ENCODE measurements at places on chromosomes 5 and 9. TPM values are rescaled to one million over a fixed set of nuclear protein-coding genes. Genes with fewer than 3 reads are reported as not detected.

- no peaks in the 10 kb centered on the region for H3K36me3 ChIP-seq
- no peak for DNase-seq
- no peak overlapping the region for H3K4me3 ChIP-seq
- no peaks in the 10 kb centered on the region for H3K27me3 ChIP-seq
- H3K4me1 ChIP-seq, result peaks cover 9% of the 10 kb centered on the region
- H3K27ac ChIP-seq, result no peak overlapping the region
Observed at GRCh38 chr5:151581347-151581746, 9.8 kb downstream of the FAT2 start.

The PPP2R2B gene
- total RNA-seq, result not detected

GRCh38 chr5:99879791-99880511 lies 655.2 kb upstream of the FAM174A start:
- no peak for DNase-seq
- no peak overlapping the region for H3K4me3 ChIP-seq
- H3K36me3 ChIP-seq, result no peaks in the 10 kb centered on the region
- H3K27me3 ChIP-seq, result no peaks in the 10 kb centered on the region
- no peak overlapping the region for H3K27ac ChIP-seq

GRCh38 chr9:130985029-130985428 lies 23.9 kb upstream of the LAMC3 start:
- no peak overlapping the region for H3K27ac ChIP-seq
- H3K4me1 ChIP-seq, result no peaks in the 10 kb centered on the region
- H3K4me3 ChIP-seq, result no peak overlapping the region
- no peak for DNase-seq
- no peaks in the 10 kb centered on the region for H3K36me3 ChIP-seq

DNA sequence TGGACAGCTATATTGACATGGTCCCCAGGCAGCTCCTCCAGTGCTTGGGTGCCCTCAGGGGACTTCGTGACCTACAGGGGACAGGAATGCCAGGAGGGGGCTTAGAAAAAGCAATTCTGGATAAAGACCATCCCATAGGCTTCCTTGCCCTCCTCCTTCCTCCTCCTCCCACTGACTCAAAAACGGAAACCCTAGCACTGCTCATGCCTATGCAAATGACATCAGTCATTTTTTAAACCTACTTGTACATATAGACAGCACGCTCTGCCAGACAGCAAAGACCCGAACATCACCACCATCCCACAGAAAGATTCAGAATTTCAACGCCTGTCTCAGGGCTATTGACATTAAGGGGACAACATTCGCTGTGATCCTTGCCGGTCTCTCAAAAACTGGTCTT lies 11.0 kb downstream of the IGFBPL1 start:
- H3K4me3 ChIP-seq, result no peak overlapping the region

The GABRA6 gene
- total RNA-seq, result not detected

The NKD2 gene
- total RNA-seq, result not detected

DNA sequence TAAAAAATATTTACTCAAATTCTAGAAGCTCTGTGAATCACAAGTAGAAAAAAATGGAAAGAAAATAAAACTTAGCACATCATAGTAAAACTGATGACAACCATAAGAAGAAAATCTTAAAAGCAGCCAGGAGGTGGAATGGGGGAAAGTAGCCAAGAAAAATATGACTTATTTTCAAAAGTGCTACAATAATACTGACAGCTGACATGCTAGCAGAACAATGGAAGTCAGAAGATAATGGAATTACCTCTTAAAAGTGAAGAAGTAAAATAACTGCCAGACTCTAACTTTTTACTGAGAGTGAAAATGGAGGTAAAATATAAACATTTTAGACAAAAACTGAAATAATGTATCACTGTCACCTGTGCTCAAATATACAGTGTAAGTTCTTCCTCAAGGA lies 532.2 kb upstream of the SGCD start:
- no peak overlapping the region for H3K4me3 ChIP-seq
- no peaks in the 10 kb centered on the region for H3K4me1 ChIP-seq
- DNase-seq, result no peak
- no peaks in the 10 kb centered on the region for H3K36me3 ChIP-seq
- no peaks in the 10 kb centered on the region for H3K27me3 ChIP-seq
- no peak overlapping the region for H3K27ac ChIP-seq

DNA sequence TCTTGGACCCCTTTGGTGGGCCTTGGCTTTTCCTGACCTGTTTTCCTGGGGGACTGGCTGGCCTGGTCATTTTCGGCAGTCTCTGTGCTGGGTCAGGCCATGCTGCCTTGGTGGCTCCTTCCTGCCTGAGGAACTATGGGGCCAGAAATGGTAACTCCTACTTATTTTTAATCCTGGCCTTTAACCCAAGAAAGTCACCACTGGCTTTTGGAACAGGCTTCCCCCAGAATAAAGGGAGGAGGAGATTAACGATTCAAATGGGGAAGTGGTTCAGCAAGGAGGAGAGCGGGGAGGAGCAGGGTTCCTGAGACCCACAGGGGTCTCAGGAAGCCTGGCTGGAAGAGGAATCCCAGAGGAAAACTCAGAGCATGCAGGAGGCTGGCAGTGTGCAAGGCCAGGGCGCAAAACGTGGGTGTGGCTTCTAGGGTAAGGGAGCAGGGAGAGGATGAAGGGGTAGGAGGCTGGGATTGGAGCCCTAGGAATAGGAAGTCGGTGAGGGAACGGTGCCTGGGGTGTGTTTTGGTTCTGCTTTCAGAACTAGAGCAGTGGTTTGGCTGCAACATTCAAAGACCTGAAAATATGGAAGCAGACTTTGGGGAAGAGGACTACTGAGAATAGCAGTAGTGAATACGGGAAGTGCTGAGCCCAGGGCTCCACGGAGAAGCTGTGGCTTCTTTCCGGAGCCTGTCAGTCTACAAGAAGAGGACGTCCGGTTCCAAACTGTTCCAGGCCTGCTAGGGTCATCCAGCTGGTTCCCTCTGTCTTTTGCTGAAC lies 271.1 kb upstream of the KLF4 start:
- H3K27ac ChIP-seq, result no peak overlapping the region
- no peaks in the 10 kb centered on the region for H3K36me3 ChIP-seq
- no peaks in the 10 kb centered on the region for H3K27me3 ChIP-seq
- DNase-seq, result peak; percentile 43
- H3K4me3 ChIP-seq, result no peak overlapping the region

- H3K4me1 ChIP-seq, result peaks cover 71% of the 10 kb centered on the region
- no peaks in the 10 kb centered on the region for H3K36me3 ChIP-seq
- H3K27me3 ChIP-seq, result no peaks in the 10 kb centered on the region
- DNase-seq, result no peak
Observed at GRCh38 chr9:133370685-133371084, 5.2 kb downstream of the SURF4 start.

GRCh38 chr9:32430720-32431119 lies 46.3 kb downstream of the ACO1 start:
- H3K36me3 ChIP-seq, result no peaks in the 10 kb centered on the region
- H3K27ac ChIP-seq, result no peak overlapping the region
- DNase-seq, result no peak
- H3K27me3 ChIP-seq, result no peaks in the 10 kb centered on the region

- peaks cover 92% of the 10 kb centered on the region for H3K36me3 ChIP-seq
- H3K27me3 ChIP-seq, result no peaks in the 10 kb centered on the region
- peaks cover 12% of the 10 kb centered on the region for H3K4me1 ChIP-seq
- H3K4me3 ChIP-seq, result no peak overlapping the region
Observed at GRCh38 chr9:131474711-131475110, 28.0 kb upstream of the POMT1 start.

DNA sequence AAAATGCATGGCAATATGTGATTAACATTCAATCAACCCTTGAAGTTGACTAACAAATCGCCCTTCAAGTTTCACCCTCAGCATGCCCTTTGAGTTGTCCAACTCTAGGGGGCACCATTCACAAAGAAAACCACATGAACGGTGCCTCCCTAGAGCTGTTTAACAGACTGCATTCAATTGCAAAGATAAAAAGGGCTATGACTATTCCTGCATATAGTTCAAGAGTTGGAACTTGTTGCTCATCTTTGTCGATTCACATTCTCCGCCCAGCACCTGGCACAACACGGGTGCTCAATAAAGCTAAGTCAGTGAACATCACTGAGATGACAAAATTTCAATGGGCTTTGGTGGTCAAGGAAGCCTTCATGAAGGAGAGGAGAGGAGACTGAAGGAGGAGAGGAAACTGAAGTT lies 69.6 kb upstream of the SLC30A5 start:
- no peak overlapping the region for H3K4me3 ChIP-seq
- no peaks in the 10 kb centered on the region for H3K36me3 ChIP-seq
- no peak for DNase-seq
- H3K27me3 ChIP-seq, result no peaks in the 10 kb centered on the region

- DNase-seq, result no peak
- no peaks in the 10 kb centered on the region for H3K4me1 ChIP-seq
- H3K27ac ChIP-seq, result no peak overlapping the region
- H3K27me3 ChIP-seq, result no peaks in the 10 kb centered on the region
Observed at GRCh38 chr9:37324261-37324683, 98.2 kb upstream of the GRHPR start.

The POU5F2 gene
- total RNA-seq, result 0.02 TPM

DNA sequence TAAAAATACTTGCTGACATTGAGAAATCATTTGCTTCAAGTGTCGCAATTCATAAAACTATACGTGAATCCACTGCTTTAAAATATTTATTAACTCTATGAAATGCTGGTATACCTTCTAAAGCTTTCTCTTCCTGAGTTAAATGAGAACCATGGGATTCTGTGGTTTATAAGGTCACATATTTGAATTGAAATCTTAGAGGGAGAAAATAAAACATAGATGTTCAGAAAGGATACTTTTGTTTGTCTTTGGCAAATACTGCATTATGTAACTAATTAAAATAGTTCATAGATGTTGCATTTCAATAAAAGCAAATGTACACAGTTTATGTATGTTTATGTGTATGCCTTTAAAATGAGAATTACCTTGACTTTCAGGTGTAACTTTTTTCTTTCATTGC lies 250.1 kb downstream of the FAM170A start:
- no peak overlapping the region for H3K27ac ChIP-seq
- no peaks in the 10 kb centered on the region for H3K36me3 ChIP-seq
- H3K27me3 ChIP-seq, result no peaks in the 10 kb centered on the region
- no peak for DNase-seq
- H3K4me3 ChIP-seq, result no peak overlapping the region

- no peak overlapping the region for H3K27ac ChIP-seq
- no peaks in the 10 kb centered on the region for H3K4me1 ChIP-seq
- DNase-seq, result no peak
Observed at GRCh38 chr5:65546141-65546540, 16.8 kb downstream of the CENPK start.

The TMEFF1 gene
- not detected for total RNA-seq

The CBY3 gene
- total RNA-seq, result not detected

GRCh38 chr5:25669645-25670401 lies 1025.0 kb upstream of the CDH10 start:
- DNase-seq, result no peak
- no peaks in the 10 kb centered on the region for H3K4me1 ChIP-seq
- no peaks in the 10 kb centered on the region for H3K27me3 ChIP-seq
- no peak overlapping the region for H3K4me3 ChIP-seq
- no peaks in the 10 kb centered on the region for H3K36me3 ChIP-seq
- H3K27ac ChIP-seq, result no peak overlapping the region

The FOXD4L6 gene
- not detected for total RNA-seq

The RHOBTB3 gene
- 40.1 TPM for total RNA-seq

- no peak for DNase-seq
- H3K36me3 ChIP-seq, result no peaks in the 10 kb centered on the region
- H3K4me1 ChIP-seq, result peaks cover 13% of the 10 kb centered on the region
- H3K27ac ChIP-seq, result peak overlapping the region; percentile 91
Observed at GRCh38 chr9:136886610-136887597, 588 bp downstream of the TRAF2 start.

DNA sequence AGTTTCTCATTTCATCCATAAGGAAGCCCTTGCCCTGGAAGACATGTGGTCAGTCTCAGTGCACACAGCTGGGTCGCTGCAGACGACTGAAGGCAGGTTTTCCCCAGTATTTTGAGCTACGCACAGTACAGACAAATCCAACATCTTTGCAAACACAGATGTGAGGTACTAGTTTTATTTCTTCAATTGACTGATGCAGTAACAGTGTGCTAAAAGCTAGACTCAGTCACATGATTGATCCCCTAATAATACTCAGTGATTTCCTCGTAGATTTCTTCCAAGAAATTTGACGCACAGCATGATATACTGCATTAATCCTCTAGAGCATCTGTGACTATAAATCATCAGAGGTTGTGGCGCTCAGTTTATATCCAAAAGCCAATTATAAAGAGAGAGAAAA lies 346.1 kb downstream of the DIRAS2 start:
- no peaks in the 10 kb centered on the region for H3K27me3 ChIP-seq
- no peaks in the 10 kb centered on the region for H3K4me1 ChIP-seq
- no peaks in the 10 kb centered on the region for H3K36me3 ChIP-seq
- no peak overlapping the region for H3K27ac ChIP-seq
- no peak for DNase-seq
- H3K4me3 ChIP-seq, result no peak overlapping the region

DNA sequence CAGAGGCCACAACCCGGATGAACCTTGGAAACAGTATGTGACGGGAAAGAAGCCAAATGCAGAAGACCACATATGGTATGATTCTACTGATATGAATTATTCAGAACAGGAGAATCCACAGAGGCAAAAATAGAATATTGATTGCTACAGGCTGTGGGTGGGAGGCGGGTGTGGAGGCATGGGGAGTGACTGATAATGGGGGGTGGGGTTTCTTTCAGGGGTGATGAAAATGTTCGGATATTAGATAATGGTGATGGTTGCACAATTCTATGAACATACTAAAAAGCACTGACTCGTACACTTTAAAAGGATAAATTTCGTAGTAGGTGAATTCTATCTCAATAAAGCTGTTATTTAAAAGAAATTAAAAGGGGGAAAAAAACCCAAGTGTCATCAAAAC lies 10.7 kb downstream of the IL4 start:
- no peak for DNase-seq
- H3K27me3 ChIP-seq, result no peaks in the 10 kb centered on the region
- no peaks in the 10 kb centered on the region for H3K4me1 ChIP-seq
- H3K36me3 ChIP-seq, result no peaks in the 10 kb centered on the region

The SPOCK1 gene
- 33.8 TPM for total RNA-seq

The ECSCR gene
- total RNA-seq, result 8.9 TPM

DNA sequence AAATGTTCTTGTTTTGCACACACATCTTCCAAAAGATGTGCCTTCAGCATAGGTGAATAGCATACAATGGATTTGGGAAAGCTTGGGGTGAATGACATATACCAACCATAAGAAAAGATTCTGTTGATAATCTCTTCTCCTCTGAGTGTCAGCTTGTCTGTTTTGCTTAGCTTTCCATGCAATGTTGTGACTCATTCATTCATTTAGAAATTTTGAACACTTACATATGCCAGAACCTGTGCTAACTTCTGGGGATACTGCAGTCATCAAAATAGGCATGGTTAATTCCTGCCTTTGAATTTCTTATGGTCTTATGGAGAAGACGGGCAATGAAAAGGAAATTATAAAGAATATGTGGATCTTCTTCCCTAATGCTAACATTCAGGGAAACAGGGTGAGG lies 14.1 kb downstream of the ADRB2 start:
- H3K27me3 ChIP-seq, result no peaks in the 10 kb centered on the region
- no peaks in the 10 kb centered on the region for H3K36me3 ChIP-seq
- no peak overlapping the region for H3K4me3 ChIP-seq
- H3K27ac ChIP-seq, result peak overlapping the region; percentile 96
- DNase-seq, result no peak
- peaks cover 67% of the 10 kb centered on the region for H3K4me1 ChIP-seq

The DMRT3 gene
- 0.33 TPM for total RNA-seq
